M059J (cell line): ENCODE measurements at places on chromosomes 4 and X.

GRCh38 chr4:107349732-107350131, 313.6 kb upstream of the DKK2 start:
- DNase-seq = no peak

- DNase-seq = peak; percentile 55
Observed at GRCh38 chr4:66558651-66559050, 888.4 kb upstream of the EPHA5 start.

DNA sequence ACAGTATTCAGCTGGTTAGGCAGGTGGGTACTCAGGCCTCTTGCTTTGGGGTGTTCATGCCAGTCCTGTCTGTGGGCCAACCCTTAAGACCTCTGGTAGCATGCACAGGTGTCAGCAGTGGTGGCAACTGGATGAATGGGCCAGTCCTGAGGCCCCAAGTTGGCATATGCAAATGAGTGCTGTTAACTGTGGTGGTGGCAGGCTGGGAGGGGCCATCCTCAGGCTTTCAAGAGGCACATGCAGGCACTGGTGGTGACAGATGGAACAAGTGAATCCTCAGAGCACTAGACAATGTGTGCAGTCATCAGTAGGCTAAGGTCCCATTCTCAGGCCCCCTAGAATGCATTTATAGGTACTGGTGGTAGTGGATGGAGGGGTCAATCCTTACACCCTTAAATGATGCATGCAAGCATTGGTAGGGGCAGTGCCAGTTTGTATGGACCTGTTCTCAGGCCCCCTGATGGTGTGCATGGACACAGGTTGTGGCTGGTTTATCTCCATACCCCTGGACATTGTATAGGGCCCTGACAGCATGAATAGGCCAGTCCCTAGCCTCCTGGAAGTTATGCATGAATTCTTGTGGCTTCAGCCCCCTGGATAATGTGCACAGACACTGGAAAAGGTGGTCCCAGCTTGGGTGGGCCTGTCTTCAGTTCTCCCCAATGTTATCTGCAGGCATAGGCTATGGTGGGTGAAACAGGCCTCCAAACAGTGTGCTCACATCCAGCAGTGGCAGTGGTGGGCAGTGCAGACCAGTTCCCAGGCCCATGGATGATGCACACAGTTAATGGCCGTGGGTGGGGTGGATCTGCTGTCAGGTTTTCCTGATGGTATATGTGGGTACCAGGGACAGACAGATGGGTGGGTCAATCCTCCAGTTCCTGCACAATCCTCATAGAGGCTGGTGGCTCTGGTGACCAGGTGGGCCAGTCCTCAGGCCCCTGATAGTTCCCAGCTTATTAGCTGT, 24.7 kb downstream of the TECRL start:
- no peak for DNase-seq

- peak; percentile 14 for DNase-seq
Observed at GRCh38 chrX:69493193-69493592, 10.9 kb upstream of the NALF2 start.

- DNase-seq = no peak
Observed at GRCh38 chr4:8009097-8009496, 69.4 kb upstream of the AFAP1 start.

DNA sequence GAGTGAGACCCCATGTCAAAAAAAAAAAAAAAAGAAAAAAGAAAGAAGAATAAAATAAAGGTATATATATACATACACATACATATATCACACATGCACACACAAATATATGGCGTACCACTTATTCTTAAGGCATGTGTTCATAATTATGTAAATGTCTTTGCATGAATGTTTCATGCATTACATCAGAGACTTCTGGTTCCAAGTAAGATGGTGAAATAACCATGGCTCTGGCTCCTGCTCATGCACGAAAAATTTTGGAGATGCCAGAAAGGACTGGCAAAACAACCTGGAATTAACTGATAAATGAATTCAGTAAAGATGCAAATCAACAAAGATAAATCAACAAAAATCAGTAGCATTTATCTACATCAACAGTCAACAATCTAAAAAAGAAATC, 19.7 kb upstream of the FHIP1A start:
- DNase-seq = no peak

DNA sequence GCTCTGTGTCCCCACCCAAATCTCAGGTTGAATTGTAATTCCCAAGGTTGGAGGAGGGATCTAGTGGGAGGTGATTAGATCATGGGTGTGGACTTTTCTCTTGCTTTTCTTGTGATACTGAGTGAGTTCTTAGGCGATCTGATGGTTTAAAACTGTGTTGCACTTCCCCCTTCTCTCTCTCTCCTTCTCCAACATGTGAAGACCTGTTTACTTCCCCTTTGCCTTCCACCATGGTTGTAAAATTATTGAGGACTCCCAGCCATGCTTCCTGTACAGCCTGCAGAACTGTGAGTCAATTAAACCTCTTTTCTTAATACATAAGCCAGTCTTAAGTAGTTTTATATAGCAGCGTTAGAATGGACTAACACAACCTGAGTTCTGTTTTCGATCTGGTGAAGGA, 738.2 kb downstream of the ARAP2 start:
- no peak for DNase-seq

DNA sequence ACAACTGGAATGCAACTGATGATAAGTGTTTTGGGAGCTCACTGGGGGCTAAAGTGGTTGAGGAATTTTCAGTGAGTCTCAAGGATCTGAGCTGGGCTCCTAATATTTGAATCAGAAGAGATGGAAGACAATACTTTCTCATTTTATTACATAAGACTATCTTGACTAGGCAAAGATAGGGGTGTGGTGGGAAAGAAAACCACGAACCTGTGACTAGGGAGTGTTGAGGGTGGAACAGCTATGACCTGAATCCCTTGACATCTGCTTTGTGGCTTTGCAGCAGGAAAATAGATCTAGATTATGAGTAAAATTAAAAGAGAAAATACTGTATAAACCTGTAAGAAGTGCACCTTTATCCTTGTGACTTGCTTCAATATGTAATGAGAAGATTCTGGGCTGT, 295.1 kb upstream of the TEX13A start:
- DNase-seq = no peak

GRCh38 chr4:18075823-18076433, 54.4 kb upstream of the LCORL start:
- peak; percentile 25 for DNase-seq

- DNase-seq = peak; percentile 46
Observed at GRCh38 chr4:138736362-138736761, 279.2 kb upstream of the NOCT start.

GRCh38 chr4:78267790-78268189, 210.7 kb downstream of the FRAS1 start:
- no peak for DNase-seq

DNA sequence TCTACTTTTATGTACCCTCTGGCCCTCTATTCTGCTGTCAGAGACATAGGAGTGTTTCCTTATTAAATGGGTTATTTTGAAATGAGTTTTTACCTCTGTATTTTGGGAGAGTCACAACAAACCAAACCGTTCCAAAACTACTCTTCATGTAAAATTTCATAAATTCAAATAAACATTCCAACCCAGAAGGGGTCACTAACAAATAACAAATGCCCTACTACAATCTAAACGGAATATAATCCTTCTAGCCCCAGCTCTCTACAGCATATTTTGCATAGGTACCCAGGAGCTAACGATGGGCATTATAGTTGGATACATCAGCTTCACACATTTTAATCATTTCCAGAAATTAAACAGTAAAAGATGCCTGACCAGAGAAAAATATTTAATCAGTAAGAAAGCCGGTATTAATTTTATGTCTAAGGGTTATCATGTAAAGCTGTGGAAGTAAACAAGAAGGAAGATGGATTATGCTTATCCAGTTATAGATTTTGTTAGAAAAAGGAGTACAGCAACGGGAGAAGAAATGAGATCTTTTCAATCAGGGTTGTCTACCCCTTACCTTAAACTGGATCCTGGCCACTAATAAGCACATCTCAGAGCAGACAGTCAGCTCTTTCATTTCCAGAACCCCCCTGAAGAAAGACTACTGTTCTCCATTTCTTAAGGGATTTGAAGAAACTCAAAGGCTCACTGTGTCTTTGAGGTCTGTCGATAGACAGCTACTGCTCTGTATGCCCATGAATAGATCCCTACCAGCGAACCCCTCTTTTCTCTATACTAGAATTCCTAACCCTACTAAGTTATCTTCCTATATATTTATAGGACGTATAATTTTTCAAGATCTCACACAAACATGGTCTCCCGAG, 1.2 kb downstream of the UGDH start:
- no peak for DNase-seq

GRCh38 chr4:140702096-140702757, 54.0 kb downstream of the TBC1D9 start:
- no peak for DNase-seq

DNA sequence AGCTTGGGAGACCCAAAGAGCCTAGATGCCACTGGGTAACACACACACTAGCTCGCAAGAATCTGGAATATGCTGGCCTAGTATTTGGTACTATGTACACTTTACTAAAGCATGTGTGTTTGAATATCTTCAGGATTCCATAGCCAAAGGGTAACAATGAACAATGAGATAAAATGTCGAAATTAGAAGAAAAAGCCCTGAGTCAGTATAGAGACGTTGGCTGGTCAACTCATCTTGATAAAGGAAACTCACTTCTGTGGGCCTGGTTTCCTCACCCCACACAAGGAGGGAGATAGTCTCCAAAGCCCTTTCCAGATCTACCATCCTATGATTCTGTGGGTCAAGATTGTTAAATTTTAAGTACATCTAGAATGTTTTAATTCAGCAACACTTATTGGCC, 6.9 kb downstream of the ZDHHC9 start:
- no peak for DNase-seq

DNA sequence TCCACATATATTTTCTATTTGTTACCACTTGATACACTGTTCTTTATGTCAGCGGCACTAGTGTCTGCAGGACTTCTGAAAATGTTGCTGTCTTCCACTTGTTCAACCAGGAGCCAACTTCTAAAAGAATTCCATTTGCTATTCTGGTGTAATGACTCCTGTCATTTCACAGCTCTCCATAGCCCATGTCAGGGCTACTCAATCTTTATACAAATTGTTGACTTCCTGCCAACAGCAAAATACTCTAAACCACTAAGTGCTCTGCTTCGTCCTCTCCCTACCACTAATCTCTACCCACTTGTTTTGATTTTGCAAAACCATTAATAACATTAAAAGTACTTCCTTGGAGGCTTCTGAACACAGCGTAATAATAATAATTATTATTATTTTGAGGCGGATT, 7.2 kb downstream of the CTSO start:
- peak; percentile 86 for DNase-seq

GRCh38 chr4:45004847-45005565, 278.6 kb upstream of the GNPDA2 start:
- no peak for DNase-seq

DNA sequence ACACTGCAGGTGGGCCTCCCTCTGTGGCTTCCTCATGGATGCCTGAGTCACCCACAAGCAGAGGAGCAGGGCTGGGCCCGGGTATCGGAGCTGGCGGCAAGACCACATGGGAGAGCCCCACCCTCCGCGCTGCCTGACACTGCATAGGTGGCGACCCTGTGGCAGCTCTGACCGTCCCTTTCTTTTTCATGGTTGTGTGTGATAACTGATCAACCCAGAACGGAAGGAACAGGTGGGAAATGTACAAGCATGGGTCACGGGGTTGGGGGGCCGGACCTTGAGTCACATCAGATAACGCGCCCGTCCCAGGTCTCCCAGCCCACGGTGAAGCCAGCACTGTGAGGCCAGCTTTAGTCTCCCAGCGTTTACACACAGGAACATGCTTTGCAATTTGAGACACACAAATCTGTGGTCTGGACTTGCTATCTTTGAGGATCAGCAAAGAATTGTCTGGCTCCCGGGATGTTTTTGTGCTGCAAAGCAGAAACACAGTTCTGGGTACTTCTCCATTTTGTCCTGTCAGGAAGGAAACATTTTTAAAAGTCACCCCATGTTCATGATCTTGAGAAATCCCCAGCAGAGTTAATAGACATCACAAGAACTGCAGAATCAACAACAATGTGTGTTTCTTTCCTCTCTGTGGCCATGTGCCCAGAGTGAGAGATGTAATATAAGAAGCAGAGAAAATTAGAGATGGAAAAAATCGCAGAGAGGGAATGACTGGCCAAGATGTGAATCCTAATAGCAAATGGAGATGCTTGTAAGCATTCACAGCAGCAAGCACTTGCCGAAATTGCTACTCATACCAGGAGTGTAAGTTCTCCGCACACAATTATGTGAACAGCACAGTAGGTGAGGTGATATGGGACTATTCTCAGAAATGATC, 70.1 kb upstream of the CBR4 start:
- DNase-seq = peak; percentile 23

GRCh38 chrX:154401045-154401799, 3.0 kb downstream of the RPL10 start:
- peak; percentile 61 for DNase-seq

GRCh38 chr4:128166982-128167381, 105.9 kb downstream of the LARP1B start:
- DNase-seq = no peak

DNA sequence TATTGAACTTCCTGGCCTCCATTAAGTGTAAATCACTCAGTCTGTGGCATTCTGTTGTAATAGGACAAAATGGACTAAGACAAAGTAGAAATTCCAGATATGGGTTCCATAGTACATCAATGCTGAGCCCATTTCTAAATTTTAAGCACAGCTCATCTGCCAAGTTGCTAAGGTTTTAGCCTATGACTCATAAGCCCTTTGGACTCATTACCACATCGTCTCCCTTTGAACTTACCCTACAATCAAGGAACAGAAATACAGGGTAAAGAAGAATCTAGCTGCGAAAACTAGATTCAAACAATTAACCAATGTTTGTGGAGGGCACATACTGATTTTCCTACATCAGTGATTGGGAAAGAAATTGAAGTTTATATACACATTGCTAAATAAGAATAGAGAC, 31.8 kb downstream of the NAA11 start:
- DNase-seq = no peak

DNA sequence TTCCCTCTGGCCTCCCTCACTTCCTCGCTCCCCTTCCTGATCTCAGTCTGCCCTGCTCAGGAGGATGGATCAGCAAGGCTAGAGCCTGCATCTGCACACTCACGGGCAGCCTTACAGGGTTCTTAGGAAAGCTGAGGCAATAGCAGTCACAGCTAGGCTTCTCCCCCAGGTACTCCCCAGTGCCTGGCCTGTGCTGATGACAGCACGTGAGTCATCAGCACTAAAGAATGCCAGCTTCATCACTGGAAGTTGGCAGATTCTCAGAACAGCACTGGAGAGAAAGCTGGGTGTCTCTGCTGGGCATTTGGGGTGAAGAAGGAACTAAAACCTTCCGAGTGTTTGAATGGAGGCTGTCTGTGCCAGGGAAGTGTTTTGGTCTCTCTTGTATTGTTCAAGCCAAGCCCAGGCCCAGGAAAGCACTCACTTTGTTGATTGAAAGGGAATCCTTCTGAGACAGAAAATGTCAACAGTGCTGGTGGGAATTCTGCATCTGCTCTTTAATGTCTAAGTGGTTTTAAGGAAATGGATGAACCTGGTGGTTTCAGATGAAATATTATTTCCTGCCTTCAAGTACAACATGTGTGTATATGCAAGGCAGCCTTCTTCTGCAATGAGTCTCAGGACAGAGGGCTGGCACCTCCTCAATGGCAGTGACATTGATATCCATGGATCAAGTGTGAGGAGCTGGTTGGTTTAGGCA, 73.0 kb upstream of the SCOC start:
- DNase-seq = peak; percentile 89

GRCh38 chr4:141464366-141464765, 172.0 kb upstream of the IL15 start:
- peak; percentile 44 for DNase-seq

GRCh38 chr4:74202062-74202586, 44.2 kb downstream of the MTHFD2L start:
- DNase-seq = peak; percentile 68

- no peak for DNase-seq
Observed at GRCh38 chr4:14299166-14299565, 671.6 kb upstream of the BOD1L1 start.
